H1 (cell line): ENCODE measurements at places on chromosomes 12 and 14. TPM values are rescaled to one million over a fixed set of nuclear protein-coding genes. Genes with fewer than 3 reads are reported as not detected.

Gene PLEKHD1
- total RNA-seq, result 0.48 and 0.67 TPM in 2 replicates

Gene BCL2L2
- total RNA-seq, result 13.3 and 13.8 TPM in 2 replicates

Gene ADAM20
- total RNA-seq, result 0.26 TPM in 1 of 2 replicates, not detected in the other

Gene ACRBP
- total RNA-seq, result 0.80 and 1.2 TPM in 2 replicates

Gene XRCC3
- total RNA-seq, result 41.7 and 41.8 TPM in 2 replicates

Gene OAS2
- total RNA-seq, result not detected in 2 replicates

Gene RABGGTA
- 16.0 and 16.9 TPM in 2 replicates for total RNA-seq

Gene CDKL1
- 1.6 and 2.2 TPM in 2 replicates for total RNA-seq

DNA sequence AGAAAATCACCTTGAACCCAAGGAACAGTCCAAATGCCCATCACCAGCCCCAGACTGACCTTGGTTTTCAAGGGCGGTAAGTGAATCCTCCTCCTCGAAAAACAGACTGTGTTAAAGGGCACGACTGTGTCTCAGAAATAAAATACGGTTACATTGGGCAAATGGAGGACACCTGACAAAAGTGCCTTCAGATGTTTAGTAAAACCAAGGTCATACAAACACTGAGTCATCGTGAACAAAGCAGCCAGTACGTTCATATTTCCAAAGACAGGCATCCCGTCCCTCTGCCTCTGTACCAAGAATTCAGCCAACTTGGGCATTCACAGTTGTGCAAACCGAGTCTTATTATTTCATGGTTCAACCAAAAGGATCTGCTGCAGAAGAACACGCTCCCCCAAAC is 25.9 kb downstream of the FOXN3 start:
- H3K4me3 ChIP-seq, result no peak overlapping the region
- no peaks in the 10 kb centered on the region for H3K36me3 ChIP-seq
- no peak overlapping the region for H3K27ac ChIP-seq
- no peaks in the 10 kb centered on the region for H3K27me3 ChIP-seq
- H3K4me1 ChIP-seq, result peaks cover 12% of the 10 kb centered on the region

DNA sequence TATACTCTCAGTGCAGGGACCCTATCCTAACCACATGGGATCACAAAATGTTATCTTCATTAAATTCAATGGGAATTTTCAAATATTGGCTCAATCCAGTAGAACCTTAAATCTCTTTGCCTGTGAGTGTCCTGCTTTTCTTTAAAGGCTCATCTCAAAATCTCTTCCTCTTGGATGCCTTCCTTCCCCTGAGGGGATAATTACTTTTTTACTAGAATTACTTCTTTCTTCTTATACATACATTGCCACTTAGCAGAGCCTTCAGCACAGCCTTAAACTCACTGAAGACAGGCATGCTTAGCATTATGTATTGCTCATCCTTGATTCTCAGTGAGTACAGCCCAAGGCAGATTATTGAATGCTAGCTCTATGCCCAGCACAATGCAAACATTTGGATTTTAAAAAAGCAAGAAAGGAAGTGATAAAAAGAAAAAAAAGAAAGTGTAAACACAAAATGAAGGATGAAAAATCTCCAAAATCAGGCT is 1918.0 kb upstream of the FLRT2 start:
- no peak for DNase-seq
- H3K27ac ChIP-seq, result no peak overlapping the region
- no peaks in the 10 kb centered on the region for H3K27me3 ChIP-seq
- H3K4me3 ChIP-seq, result no peak overlapping the region
- H3K4me1 ChIP-seq, result no peaks in the 10 kb centered on the region

GRCh38 chr12:40254455-40255085 is 29.8 kb downstream of the LRRK2 start:
- no peaks in the 10 kb centered on the region for H3K36me3 ChIP-seq
- H3K27me3 ChIP-seq, result no peaks in the 10 kb centered on the region
- no peak overlapping the region for H3K4me3 ChIP-seq
- DNase-seq, result no peak

- no peak overlapping the region for H3K4me3 ChIP-seq
- no peaks in the 10 kb centered on the region for H3K36me3 ChIP-seq
- no peaks in the 10 kb centered on the region for H3K4me1 ChIP-seq
- no peak for DNase-seq
Observed at GRCh38 chr12:84131076-84131475, 781.5 kb downstream of the SLC6A15 start.

DNA sequence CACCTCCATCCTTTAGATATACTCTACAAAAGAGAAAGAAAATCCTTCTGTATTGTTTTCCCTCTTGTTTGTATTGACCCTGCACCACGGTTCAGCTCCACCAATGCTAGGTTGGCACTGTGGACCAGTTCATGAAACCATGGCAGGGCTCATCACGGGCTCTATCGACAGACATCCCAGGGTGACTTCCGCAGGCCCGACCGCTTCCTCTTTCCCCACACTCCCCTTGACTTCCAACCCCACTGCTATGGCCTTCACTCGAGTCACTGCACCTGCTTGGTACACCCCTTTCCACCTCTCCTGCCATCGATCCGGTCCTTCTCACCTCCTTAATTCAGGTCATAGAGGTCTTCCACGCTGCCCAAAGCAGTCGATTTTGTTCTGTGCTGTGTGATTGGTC is 21.2 kb upstream of the AKAP5 start:
- no peak for DNase-seq
- no peaks in the 10 kb centered on the region for H3K27me3 ChIP-seq
- H3K4me1 ChIP-seq, result no peaks in the 10 kb centered on the region
- peaks cover 83% of the 10 kb centered on the region for H3K36me3 ChIP-seq
- no peak overlapping the region for H3K27ac ChIP-seq

GRCh38 chr12:105014603-105015002 is 28.5 kb downstream of the NOPCHAP1 start:
- H3K36me3 ChIP-seq, result peaks cover 5% of the 10 kb centered on the region; the same call in 1 of the 2 replicates
- no peaks in the 10 kb centered on the region for H3K27me3 ChIP-seq
- H3K4me3 ChIP-seq, result no peak overlapping the region

- no peaks in the 10 kb centered on the region for H3K36me3 ChIP-seq
- H3K27me3 ChIP-seq, result no peaks in the 10 kb centered on the region
- H3K4me1 ChIP-seq, result no peaks in the 10 kb centered on the region
- no peak for DNase-seq
- no peak overlapping the region for H3K27ac ChIP-seq
Observed at GRCh38 chr12:46523863-46524770, 151.5 kb upstream of the SLC38A2 start.

- H3K36me3 ChIP-seq, result no peaks in the 10 kb centered on the region
- no peak overlapping the region for H3K4me3 ChIP-seq
- H3K27me3 ChIP-seq, result no peaks in the 10 kb centered on the region
- no peaks in the 10 kb centered on the region for H3K4me1 ChIP-seq
Observed at GRCh38 chr14:58875613-58876012, 237.9 kb downstream of the DACT1 start.

GRCh38 chr12:105935981-105936380 is 202.8 kb downstream of the NUAK1 start:
- H3K4me1 ChIP-seq, result peaks cover 2% of the 10 kb centered on the region
- DNase-seq, result no peak
- H3K27me3 ChIP-seq, result no peaks in the 10 kb centered on the region
- H3K4me3 ChIP-seq, result no peak overlapping the region

DNA sequence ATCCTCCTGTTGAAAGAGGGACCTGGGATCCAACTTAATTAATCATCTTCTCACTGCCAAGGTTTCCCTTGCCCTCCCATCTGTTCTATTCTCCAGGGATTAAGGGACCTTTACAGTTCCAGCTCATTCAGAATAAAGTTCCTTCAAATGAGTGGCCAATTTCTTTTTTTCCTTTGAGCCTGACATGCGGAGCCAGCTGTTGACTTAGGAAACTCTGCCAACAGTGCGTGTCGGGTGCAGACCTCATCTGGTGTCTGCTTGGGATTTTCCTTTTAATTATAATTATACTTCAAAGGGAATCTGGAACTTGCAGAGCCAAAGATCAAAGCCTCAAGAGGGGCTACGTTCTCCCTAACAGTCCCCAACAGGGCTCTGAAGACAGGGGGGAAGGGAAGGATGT is 64.8 kb downstream of the CCDC60 start:
- no peaks in the 10 kb centered on the region for H3K4me1 ChIP-seq
- H3K27ac ChIP-seq, result no peak overlapping the region
- no peaks in the 10 kb centered on the region for H3K36me3 ChIP-seq
- no peak for DNase-seq
- no peaks in the 10 kb centered on the region for H3K27me3 ChIP-seq

- H3K4me3 ChIP-seq, result no peak overlapping the region
- no peaks in the 10 kb centered on the region for H3K36me3 ChIP-seq
- no peaks in the 10 kb centered on the region for H3K4me1 ChIP-seq
- peak; percentile 10 for DNase-seq
Observed at GRCh38 chr12:58285551-58285950, 344.2 kb downstream of the ATP23 start.

- no peak overlapping the region for H3K4me3 ChIP-seq
- no peak for DNase-seq
- H3K4me1 ChIP-seq, result no peaks in the 10 kb centered on the region
- H3K36me3 ChIP-seq, result no peaks in the 10 kb centered on the region
Observed at GRCh38 chr12:47312808-47313426, 233.2 kb upstream of the AMIGO2 start.

DNA sequence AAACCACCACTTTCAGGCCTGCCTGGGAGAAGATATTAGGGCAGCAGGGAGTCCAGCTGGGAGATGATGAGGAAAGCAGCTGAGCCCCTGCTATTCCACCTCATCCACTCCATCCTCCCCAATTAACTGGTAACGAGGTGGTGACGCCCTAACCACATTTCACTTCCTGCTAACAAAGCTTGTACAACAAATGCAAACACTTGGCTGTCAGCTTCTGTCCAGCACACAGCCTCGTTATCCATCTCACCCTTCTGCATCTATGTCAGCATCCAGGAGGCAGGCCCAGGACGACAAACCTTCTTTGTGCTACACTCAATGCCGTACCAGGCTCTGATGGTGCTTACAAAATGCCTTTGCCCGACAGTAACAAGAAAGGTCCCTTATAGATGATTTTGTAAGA is 225.4 kb downstream of the APAF1 start:
- no peak for DNase-seq
- no peaks in the 10 kb centered on the region for H3K36me3 ChIP-seq
- H3K27ac ChIP-seq, result no peak overlapping the region

DNA sequence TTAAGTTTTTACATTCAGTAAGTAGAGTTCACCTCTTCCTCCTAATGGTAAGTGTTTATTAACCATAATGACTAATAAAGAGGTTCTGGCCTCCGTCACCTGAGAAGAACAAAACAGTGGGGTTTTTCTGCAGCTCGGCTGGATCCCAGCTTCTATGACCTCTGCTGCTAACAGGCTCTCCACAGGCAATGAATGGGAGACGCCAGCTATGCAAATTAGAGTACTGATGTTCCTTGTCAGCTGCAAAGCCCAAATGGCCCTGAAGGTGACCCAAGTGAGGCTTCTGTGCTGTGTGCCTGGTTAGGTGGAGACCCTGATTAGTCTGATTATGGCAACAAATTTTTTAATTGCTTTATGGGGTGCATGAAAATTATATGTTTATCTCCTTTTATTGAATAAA is 218.1 kb downstream of the APAF1 start:
- H3K27ac ChIP-seq, result no peak overlapping the region
- no peak overlapping the region for H3K4me3 ChIP-seq
- DNase-seq, result no peak
- H3K4me1 ChIP-seq, result peaks cover 14% of the 10 kb centered on the region

DNA sequence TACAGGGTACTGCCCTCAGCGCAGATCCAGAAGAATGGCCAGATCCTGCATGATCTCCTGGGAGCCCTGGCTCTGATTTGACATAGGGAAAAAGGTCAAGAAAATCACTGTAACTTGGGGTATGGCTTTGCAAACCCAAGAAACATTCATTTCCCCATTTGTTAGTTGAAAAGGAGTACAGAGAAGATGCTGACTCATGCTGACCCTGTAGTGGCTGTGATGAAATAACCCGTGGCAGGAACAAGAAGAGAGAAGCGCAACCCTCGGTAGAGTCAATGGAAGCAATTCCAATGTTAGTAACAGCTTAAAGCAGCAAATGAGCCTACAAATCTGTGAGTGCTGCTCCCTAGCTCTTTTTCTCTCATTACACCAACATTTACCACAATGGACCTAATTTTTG is 281.6 kb upstream of the NPAS3 start:
- no peaks in the 10 kb centered on the region for H3K27me3 ChIP-seq
- no peak overlapping the region for H3K4me3 ChIP-seq
- no peak overlapping the region for H3K27ac ChIP-seq
- no peaks in the 10 kb centered on the region for H3K36me3 ChIP-seq
- no peak for DNase-seq

- H3K4me1 ChIP-seq, result no peaks in the 10 kb centered on the region
- H3K27ac ChIP-seq, result no peak overlapping the region
- H3K36me3 ChIP-seq, result no peaks in the 10 kb centered on the region
- H3K27me3 ChIP-seq, result no peaks in the 10 kb centered on the region
- no peak overlapping the region for H3K4me3 ChIP-seq
- DNase-seq, result peak; percentile 62
Observed at GRCh38 chr12:6735448-6736191, 11.8 kb downstream of the COPS7A start.

DNA sequence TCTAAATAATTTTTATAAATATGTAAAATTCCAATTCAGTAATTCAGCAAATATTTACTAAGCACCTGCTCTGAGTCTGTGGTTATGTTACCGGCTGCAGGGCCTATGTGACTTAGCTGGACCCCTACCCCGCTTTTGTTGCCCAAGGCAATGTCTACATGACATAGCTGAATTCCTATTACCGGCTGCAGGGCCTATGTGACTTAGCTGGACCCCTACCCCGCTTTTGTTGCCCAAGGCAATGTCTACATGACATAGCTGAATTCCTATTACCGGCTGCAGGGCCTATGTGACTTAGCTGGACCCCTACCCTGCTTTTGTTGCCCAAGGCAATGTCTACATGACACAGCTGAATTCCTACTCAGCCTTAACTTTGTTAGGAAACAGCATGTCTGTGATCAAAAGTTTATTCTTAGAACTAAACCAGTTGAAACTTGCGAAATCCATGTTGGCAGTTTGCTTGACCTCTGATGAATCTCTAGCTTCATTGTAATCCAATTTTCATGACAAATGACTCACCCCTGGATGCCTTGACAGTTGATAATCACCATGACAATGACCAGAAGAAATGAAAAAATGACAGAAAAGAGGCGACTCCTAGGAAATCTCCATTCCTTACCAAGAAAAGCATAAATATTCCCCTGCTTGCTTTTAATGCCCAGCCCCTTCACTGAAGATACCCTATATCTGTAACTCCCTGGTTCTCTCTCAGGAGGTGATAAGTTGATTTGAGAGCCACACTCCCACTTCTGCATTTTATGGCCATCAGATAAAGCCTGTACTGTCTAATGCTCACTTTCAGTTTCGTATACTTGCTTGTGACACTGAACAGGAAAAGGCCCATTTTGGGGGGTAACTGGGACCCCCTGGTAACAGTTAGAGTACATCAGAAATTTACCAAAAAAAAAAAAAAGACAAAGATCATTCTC is 148.4 kb upstream of the SYT10 start:
- H3K27ac ChIP-seq, result peak overlapping the region; percentile 44; the same call in 1 of the 2 replicates
- H3K36me3 ChIP-seq, result no peaks in the 10 kb centered on the region
- H3K4me3 ChIP-seq, result no peak overlapping the region
- peaks cover 15% of the 10 kb centered on the region for H3K4me1 ChIP-seq
- H3K27me3 ChIP-seq, result no peaks in the 10 kb centered on the region

DNA sequence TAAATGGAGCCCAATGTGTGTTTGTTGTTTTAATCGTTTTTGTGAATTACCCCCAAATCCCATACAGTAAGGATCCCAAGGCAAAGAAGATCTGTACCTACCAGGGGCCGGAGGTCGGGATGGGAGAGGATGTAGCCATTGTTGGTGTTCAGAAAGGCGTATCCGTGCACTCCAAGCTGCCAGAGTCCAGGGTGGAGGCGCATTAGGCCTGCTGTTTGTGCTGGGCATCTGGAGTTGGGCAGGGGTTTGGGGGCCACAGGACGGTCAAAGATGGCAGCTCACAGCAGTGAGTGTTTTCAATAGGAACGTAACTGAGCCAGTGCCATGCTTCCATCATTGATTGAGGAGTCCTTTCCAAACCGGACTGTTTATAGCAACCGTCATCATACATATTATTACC is 40.2 kb downstream of the CACNA2D4 start:
- no peak for DNase-seq
- H3K4me3 ChIP-seq, result no peak overlapping the region
- no peaks in the 10 kb centered on the region for H3K4me1 ChIP-seq
